Effector CD8-positive, alpha-beta T cell (primary cell): ENCODE measurements at places on chromosomes 6 and 20.
A peak's percentile ranks its signal among the peaks of the same experiment; 100 is the strongest.

DNA sequence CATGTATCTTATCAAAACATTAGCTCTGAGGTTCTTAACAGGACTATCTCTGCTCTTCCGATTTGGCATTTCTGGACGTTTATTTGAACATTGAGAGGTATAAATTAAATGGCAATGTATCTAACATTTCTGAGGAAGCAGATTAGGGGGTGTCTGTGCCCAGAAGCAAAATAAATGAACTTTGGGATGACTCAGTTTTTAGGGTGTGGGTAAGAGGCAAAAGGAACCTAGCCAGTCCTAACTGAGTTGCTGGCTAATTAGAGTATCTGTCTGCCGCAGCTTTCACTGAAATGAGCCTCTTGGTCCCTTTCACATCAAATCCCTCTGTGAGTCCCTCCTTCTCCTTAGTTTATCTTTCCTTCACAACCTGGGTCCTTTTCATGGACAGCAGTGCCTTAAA lies 1.1 kb downstream of the RNF144B start:
- DNase-seq: no peak

DNA sequence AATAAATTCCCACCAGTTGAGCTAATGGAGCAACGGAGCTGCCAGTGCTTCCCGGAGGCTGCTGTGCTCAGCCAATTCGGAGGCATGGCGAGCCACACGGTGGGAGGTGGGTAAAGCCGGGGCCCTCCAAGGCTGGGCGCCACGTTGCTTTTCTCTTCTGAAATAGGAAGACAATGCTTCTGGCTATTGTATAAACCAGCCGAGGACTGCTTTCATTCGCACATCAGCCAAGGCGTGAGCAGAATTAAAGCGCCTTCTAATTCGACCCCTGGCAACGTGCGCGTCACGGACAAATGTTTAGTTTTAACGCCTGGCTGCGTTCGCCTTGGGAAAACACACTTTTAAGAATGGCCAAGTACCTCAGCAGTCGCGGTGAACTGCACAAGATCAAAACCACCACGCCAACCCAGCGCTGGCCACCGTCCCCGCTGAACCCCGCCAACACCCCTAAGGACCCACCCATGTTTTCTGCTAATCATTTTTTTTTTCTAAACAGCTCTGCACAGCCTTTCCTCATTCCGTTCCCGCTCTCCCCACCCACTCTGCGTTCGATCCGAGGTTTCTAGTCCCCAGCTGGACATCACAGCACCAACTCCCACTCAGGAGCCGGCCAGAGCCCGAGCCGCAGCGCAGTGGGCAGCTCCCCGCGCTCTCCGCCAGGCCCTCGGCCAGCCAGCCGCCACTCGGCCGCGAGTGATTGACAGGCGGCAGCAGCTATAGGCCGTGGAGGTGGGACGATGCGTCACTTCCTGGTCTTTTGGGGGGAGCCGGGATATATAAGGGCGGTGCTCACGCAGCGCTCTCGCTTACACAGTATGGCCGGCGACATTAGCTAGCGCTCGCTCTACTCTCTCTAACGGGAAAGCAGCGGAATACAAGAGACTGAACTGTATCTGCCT lies at the start of gene AMD1:
Gene AMD1 (plus strand): TSS at position 805 of the 899 bp plus-strand sequence. CDS start 321 bp downstream, outside the sequence.
- peak; percentile 91 for DNase-seq

DNA sequence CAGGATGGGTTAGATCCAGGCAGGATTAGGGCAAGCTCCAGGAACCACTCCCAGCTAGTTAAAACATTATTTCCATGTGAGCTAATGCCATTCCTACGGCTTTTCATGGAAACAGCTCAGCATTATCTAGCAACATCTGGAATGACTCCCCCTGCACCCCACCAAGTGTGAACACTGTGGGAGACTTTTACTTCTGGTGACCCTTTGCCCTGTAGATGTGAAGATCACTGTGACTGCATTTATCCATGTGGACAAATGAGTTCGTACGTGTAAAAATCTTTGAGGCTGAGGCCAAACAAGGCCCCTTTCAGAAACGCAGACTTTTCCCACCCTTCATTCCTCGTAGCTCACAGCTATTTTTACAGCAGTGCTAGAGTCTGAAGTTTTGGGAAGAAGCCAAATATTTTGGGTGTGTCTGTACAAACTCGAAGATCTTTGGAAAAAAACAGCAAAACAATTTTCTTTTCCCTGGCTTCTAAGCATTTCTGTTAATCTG lies 221.8 kb upstream of the SOX4 start:
- no peak for DNase-seq

DNA sequence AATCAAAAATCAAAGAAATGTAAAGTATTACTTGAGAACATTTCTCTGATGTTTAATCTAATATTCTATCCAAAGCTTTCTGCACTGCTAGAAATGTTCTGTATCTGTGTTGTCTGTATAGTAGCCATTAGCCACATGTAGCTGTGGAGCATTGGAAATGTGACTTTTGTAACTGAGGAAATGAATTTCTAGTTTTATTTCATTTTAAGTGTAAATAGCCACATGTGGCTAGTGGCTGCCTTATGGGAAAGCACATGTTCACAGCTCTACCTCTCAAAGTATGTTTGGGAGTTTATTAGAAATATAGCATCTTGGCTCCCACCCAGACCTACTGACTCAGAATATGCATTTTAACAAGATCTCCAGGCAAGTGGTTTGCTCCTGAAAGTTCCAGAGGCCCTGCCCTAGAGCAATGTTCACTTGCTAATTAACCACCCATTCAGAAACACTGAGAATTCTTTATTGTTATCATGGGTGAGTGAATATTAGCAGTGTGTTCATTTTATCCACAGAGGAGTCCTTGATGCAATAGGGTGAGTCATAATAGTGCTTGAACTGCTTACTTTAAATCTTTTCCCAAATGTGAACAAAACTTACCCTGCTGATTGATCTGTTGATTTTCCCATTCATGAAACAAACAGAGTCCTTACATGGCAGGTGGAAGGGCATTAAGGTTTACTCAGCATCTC lies 282.7 kb downstream of the PLCB1 start:
- DNase-seq: no peak

DNA sequence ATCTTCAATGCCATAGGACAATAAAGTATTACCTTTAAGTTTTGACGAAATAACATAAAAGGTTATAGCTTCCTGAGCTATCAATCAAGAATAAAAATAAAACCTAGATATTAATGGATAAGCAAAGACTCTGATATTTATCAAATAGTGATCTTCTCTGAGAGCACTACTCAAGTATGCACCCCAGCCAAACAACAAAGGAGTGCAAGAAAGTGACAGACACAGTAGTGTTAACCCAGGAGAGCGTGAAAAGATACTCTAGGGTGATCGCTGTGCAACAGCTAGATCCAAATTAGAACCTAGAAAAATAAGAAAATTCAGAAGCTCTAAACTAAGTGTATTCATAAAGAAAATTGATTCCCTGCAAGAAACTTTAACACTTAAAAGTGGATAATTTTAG lies 83.5 kb upstream of the CDYL start:
- DNase-seq: no peak

- DNase-seq: no peak
Observed at GRCh38 chr6:85390775-85391174, 59.1 kb upstream of the NT5E start.

- DNase-seq: no peak
Observed at GRCh38 chr6:134323698-134324097, 5.8 kb upstream of the SGK1 start.

- DNase-seq: no peak
Observed at GRCh38 chr6:132020138-132020581, 69.0 kb upstream of the CCN2 start.

GRCh38 chr20:20864351-20865096 lies 152.1 kb upstream of the RALGAPA2 start:
- DNase-seq: no peak

GRCh38 chr6:10460096-10460495 lies 45.2 kb upstream of the TFAP2A start:
- DNase-seq: no peak

- no peak for DNase-seq
Observed at GRCh38 chr6:142675517-142675916, 269.5 kb downstream of the HIVEP2 start.

DNA sequence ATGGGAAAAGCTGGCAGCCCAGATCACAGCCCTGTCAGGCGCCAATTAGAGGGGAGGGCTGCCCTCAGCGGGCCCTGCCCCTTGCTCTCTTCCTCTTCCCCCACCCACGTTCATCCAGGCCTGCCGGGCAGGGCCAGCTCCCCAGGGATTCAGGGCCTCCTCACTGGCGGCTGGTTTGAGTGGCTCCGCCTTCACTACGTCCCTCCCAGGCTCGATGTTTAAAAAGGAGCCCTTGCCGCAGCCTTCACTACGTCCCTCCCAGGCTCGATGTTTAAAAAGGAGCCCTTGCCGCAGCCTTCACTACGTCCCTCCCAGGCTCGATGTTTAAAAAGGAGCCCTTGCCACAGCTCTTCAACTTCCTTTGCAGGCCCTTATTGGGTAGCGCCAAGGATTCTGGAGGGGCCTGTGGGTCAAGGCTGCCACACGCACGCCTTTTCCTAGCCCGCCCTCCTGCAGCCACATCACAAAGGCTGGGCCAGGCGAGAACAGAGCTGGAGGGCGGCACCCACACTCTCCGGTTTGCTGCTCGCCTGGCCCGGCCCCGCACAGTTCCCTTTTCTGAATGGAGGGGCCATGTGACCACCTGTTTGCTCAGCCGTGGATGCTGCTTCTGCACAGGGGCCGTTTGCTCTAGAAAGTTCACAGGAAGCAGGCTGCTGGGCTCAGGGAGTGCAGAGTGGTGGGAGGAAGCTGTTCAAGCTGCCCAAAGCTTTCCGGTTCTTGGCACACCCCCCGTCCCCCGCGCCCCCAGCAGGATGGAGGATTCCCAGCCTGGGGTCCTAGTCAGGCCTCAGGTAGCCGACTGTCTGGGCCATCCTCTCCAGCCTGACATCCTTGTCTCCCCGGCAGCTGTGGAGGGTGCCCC lies 1.6 kb downstream of the SLC17A9 start:
- peak; percentile 45 for DNase-seq

DNA sequence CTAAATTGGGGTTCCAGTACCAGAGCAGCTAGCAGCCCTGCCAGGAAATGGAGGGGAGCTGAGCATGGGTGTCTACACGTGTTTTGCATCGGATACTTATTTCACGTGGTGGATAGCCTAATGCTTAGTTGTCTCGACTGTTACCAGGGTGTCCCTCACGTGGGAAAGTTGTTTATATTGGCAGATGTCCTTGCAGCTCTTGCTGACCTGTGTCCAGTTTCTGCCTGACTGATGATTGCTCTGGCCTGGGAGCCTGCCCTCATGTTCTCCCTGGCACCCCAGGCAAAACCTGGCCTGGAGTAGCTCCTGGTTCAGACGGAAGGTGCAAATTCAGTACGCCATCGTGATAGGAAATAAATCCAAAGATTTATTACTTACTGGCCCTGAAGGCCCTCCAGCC lies 11.8 kb upstream of the FERMT1 start:
- DNase-seq: no peak

- no peak for DNase-seq
Observed at GRCh38 chr6:95551678-95552324, 25.5 kb upstream of the MANEA start.
